Activated T-helper 1 cell treated with Interleukin-2 at 50 U/mL for 16 hours (primary cell): ENCODE measurements at places on chromosomes 7 and 10.
A peak's percentile ranks its signal among the peaks of the same experiment; 100 is the strongest.

DNA sequence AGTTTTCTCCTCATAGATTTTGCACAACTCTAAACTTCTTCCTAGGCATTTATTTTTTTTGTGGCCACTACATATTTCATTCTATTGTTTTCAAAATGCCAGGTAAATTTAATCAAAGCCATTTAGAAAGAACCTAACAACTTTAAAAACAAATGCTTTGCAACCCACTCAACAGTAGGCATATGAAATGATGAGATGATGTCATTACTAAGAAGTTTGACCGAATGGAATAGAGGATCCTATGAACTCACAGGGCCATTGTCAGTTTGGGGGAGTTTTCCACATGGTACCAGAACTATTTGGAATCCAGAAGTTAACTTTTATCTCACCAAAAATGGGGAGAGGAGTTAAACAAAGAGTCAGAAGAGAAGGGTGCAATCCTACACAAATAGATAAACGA lies 100.7 kb upstream of the INHBA start:
- DNase-seq: no peak

GRCh38 chr7:76230214-76230613 lies 28.5 kb downstream of the SRRM3 start:
- no peak for DNase-seq

GRCh38 chr10:49180444-49180860 lies 7.7 kb downstream of the TMEM273 start:
- no peak for DNase-seq

DNA sequence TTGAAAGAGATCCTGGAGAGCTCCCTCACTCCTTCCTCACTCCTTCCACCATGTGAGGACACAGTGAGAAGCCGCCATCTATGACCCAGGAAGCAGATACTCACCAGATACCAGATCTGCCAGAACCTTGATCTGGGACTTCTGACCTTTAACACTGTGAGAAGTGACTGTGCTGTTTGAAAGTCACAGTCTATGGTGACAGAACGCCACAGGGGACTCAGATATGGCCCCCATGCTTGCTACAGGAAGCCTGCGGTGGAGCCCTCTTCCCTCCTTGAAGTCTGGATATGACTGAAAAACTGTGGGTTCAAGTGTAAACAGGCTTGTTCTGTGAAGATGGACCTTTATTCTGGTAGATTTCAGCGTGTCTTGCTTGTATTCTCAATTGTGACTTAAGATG lies 297.8 kb downstream of the KLF6 start:
- no peak for DNase-seq

DNA sequence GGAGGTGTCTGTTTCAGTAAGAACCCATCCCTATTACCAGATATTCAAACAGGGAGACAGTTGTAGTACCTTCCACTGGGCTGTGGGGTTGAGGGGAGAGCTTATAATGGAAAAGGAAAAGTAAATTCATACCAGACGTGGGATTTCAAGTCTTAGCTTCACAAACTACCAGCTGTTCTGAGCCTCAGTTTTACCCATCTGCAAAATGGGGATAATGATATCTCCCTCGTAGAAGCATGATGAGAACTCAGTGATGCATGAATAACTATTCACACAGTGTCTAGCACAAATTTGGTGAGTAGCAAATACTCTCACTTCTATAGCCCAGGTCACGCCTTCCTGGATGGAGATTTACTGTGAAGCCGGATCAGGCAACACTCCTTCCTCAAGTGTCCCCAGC lies 29.1 kb upstream of the IKZF1 start:
- DNase-seq: no peak

DNA sequence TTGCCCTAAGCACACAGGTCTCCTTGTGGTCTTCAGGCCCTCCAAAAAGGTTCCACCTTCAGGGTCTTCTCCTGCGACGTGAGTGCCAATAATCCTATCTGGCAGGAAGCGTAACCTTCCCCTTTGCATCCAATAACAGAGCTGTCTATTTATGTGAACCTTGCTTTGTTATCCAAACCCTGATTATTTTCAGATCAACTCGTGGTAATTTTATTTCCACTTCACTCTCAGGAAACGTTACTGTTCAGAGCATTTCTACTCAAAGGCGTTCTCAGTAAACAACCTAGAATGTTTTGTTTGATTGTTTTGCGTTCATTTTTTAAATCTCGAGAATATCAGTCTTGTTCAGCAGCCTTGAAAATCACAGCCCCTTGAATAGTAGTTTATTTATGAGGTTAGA lies 232.3 kb upstream of the KLF6 start:
- no peak for DNase-seq

DNA sequence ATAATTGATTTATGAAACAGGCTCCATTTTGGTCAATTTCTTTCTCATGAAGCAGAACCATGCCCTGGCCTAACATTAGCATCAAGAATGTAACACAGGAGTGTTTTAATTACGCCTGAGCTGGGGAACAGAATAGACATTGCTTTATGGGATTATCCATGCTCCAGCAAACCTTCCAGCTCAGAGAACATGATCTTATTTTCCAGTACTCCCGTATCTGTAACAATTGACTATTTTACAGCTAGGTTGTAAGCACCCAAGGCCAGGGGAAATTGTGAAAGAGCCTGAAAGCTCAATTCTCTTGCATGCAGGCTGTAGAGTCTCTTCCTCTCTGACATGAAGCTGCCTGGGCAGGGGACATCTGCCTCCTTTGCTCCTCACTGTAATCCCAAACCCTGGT lies 30.8 kb upstream of the CRYGN start:
- no peak for DNase-seq

- no peak for DNase-seq
Measured at GRCh38 chr10:43108951-43109350, 29.3 kb upstream of the CSGALNACT2 start.

GRCh38 chr10:119871881-119872609 lies 598 bp downstream of the MCMBP start:
- peak; percentile 41 for DNase-seq

DNA sequence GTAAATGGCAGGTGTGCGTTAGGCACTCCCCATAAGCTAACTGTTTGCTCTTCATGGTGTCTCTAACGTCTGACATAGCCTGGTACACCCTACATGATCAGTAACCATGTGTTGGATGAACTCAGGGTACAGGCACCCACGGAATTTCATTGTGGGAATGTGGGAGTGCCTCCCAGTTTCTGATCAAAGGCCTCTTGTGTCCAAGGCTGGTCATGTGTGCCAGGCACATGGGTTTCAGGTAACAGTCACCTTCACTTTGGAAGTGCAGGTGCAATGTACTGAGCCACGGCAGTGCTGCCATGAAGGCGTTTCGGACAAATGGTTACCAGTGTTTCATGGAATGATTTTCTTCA lies 298.3 kb downstream of the DNAJB6 start:
- no peak for DNase-seq

GRCh38 chr7:149799397-149800168 lies 26.2 kb upstream of the ZNF467 start:
- DNase-seq: peak; percentile 43

DNA sequence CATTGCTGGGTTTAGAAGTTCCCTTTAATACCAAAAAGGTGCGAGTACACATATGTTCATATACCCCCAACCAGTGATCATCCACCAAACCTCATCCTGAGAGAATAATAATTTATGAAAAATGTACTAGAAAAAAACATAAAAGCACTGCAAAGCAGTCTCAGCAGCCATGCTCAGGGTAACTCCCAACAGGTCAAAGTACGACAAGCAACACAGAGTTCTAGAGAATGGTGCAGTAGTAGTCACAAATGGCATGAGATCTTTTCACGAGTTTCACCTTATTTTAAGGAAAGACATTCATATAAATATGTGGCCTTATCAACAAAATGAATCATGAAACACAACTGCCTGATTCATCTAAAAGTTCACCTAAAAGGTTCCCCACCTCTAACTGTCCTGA lies 338.5 kb downstream of the PARD3 start:
- DNase-seq: no peak

DNA sequence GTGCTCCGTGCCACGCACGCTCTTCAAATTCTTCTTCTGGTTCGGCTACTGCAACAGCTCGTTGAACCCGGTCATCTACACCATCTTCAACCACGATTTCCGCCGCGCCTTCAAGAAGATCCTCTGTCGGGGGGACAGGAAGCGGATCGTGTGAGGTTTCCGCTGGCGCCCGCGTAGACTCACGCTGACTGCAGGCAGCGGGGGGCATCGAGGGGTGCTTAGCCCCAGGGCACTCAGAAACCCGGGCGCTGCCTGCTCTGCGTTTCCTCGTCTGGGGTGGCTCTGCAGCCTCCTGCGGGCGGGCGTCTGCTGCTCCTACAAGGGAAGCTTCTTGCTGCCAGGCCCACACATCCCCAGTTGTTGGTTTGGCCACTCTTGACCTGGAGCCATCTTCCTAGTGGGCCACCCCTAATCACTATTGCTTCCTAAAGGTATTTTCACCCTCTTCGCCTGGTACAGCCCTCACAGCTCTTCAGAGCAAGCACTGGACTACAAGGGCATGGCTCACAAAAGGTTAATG lies 2.5 kb downstream of the ADRA2A start:
- DNase-seq: no peak

- DNase-seq: no peak
Measured at GRCh38 chr10:116671274-116671926, 50.6 kb downstream of the PNLIPRP2 start.

DNA sequence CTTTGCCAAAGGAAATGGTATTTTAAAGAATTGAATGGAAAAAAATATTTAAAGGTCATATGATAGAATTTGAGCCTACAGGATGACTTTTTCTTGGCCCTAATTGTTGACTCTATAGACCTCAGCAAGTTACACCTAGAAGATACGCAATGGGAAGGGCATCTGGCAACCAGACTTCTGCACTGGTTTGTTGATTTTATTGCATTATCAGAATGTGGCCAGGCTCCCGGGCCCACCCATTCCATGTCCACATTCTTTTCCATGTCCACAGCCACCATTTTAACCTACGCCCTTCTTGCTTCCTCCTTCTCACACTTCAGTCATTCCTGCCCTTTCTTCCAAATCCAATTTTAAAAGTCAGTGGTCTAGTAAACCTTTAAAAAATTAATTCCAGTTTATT lies 738.4 kb downstream of the SUGCT start:
- DNase-seq: no peak

GRCh38 chr10:98349508-98349922 lies 65.5 kb downstream of the PYROXD2 start:
- no peak for DNase-seq

- DNase-seq: no peak
Measured at GRCh38 chr10:111161109-111161874, 84.5 kb downstream of the ADRA2A start.

GRCh38 chr10:13891128-13892000 lies 304.6 kb downstream of the PRPF18 start:
- no peak for DNase-seq

DNA sequence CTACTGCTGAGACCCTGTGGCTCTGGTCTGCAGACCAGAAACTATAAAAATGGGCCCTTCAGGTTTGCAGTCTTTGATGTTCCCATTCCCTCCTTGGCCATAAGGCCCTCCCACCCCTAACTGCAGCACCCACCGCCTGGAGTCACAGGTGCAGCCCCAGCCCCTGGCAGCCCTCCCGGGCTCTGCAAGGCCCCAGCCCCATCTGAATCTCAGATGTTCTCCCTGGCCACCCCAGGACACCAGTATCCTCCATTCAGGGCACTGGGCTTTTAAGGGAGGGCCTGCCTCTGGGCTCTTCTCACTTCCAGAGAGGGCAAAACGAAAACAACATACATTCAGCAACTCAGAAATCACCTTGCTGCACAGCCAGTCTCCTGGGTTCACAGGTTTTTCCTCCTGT lies 107.7 kb upstream of the RET start:
- DNase-seq: no peak

DNA sequence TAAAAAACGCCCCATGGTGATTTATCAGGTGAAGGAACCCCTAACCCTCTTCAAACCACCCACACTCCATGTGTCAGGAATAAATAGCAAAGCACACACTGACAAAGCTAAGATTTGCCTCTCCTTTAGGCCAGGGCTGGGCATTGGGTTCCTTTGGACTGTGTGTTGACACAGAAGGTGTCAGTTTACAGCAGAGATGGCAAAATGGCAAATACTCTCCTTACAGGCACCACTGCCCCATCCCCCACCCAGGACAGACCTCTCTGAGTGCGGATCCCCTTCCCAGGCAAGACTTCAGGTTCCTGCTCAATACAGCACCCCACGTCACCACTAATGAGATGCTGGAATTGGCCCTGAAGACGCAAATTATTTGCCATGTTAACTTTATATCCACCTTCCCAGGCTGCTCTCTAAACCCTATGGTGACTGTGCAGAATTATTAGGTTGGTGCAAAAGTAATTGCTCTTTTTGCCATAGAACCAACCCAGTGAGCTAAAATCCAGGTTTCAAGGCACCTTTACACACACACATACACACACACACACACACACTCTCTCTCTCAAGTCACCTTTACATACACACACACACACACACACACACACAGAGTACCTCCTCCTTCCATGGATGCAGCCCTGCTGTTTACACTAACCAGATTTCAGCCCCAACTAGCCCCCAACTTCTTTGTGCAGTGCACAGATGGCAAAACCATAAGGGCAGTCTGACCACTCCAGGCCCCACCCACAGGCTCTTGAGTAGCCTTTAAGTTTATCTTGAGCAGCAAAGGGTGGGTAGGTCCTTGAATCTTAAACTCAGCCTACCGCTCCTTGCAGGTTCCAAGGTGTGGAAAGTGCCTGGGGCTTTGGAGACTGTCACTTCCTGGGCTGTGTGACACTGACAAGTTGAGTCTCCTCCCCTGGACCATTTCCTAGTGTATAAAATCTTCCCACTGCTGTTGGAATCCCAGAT lies 4.0 kb upstream of the ZCCHC24 start:
- no peak for DNase-seq

DNA sequence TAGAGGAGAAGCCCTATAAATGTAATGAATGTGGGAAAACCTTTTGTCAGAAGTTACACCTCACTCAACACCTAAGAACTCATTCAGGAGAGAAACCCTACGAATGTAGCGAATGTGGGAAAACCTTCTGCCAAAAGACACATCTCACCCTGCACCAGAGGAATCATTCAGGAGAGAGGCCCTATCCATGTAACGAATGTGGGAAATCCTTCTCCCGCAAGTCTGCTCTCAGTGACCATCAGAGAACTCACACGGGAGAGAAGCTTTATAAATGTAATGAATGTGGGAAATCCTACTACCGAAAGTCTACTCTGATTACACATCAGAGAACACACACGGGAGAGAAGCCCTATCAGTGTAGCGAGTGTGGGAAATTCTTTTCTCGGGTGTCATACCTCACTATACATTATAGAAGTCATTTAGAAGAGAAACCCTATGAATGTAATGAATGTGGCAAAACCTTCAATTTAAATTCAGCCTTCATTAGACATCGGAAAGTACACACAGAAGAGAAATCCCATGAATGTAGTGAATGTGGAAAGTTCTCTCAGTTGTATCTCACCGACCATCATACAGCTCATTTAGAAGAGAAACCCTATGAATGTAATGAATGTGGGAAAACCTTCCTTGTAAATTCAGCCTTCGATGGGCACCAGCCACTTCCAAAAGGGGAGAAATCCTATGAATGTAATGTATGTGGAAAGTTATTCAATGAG lies 18.9 kb downstream of the RBAK start:
- no peak for DNase-seq
